NCI-H526 (cell line): ENCODE measurements at places on chromosomes 11 and 22.

DNA sequence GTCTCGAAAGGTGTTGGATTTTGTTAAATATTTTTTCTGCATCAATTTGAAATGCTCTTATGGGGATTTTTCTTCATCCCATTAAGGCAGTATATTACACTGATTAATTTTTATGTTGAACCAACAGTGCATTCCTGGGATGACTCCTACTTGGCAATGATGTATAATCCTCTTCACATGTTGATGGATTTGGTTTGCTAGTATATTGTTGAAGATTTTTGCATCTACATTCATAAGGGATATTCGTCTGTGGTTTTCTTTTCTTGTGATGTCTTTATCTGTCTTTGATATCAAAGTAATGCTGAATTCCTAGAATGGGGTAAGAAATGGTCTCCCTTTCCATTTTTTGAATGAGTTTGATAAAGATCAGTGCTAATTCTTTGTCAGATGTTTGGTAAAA, 18.7 kb upstream of the SLC35C1 start:
- no peak for DNase-seq

- no peak for DNase-seq
These were observed 861.6 kb downstream of the METTL15 start for GRCh38 chr11:28969832-28970231.

GRCh38 chr11:40129266-40129665, 1330.2 kb downstream of the LRRC4C start:
- no peak for DNase-seq

- DNase-seq, result no peak
These were observed 26.2 kb downstream of the MCM5 start for GRCh38 chr22:35425971-35426800.

- DNase-seq, result peak; percentile 55
These were observed 524 bp downstream of the MTMR2 start for GRCh38 chr11:95923439-95923727.

DNA sequence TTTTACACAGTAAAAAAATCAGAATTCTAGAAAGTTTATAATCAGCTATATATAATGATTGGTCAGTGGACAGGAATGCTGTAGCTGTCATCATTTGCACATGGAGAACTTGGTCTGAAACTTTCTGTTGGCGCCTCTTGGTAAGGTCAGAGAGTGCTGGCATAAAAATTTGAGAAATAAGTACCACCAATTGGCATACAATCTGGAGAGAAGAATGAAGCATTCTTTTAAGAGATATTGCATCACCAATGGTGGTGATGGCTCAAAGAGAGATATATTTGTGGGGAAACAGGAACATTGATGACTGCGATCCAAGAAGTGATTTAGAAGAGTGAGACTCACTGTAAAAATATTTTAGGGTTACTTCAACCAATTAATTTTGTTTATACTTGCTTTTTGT, 19.8 kb upstream of the OOSP1 start:
- DNase-seq, result no peak

DNA sequence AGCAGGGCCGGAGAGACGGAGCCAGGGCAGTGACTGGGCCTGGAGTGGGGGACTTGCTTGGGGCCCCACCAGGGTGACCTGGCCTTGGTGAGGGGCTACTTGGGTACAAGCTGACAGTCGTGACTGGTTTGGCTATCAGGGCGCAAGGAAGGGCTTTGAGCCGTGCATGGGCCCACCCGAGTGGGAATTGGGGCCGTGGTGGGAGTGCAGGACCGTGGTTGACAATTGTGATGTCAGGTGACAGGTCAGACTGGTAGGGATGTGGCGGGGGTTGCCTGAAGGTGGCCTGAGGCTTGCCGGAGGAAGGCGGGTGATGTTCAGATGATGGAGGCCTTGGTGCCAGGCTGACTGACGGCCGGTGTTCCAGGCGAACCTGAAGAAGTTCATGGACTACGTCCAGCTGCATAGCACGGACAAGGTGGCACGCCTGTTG, 5.6 kb downstream of the SHANK3 start:
- DNase-seq, result no peak

DNA sequence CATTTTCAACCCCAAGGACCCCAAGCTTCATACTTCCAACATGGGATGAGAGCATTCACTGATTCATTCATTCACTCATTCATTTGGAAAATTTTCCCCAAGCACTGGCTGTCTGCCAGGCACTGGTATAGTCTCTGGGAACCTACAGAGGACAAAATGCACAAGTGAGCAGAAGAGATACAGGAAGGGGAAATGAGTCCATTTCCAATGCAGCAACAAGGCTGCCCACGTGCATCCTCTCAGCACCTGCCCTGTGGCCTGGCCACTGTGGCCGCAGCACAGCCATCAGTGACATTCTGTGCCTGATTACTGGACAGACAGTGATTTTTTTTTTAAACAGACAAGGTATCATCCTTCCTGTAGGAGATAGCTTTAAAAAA, 96.0 kb upstream of the PITPNB start:
- no peak for DNase-seq

DNA sequence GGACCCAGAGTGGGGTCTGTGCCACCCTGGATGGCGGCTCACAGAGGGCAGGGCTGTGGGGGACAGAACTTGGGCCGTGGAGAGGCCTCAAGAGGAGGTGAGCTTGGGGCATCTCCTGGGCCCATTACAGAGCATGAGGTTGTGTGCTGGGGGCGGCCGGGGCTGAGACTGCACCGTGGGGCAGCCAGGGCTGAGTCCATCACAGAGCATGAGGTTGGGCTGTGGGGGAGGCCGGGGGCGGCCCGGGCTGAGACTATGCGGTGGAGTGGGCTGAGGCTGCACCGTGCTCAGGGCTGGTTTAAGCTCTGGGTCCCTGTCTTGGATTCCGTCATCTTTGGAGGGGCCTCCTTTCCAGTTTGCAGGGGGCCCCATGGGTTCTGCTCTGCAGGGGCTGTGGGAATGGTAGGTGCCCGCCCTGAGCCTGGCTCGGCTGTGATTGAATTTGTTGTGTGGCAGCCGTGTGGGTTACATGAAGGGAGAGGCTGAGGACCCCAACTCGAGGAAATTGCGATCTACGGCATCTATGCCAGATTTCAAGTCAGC, 38.1 kb upstream of the MUC5AC start:
- DNase-seq, result no peak

DNA sequence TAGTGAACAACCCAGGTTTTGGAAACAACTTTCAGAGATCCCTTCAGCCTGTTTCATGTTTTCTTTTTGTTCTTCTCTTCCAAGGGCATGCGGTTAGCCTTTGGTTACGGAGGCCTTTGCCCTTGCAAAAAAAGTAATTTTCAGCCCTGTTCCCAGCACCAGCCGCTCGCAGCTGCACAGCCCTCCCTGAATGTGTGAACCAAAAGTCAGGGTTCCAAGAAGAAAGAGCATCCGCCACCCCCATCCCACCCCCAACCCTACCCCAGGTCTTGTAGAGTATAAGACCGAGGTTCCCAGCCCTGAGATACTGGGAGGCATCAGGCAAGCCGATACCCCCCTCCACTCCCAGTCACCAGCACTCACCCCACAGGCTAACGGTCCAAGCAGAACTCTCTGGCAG, 56.4 kb downstream of the IGLL1 start:
- DNase-seq, result no peak

GRCh38 chr11:123474994-123475393, 44.9 kb downstream of the GRAMD1B start:
- DNase-seq, result no peak

DNA sequence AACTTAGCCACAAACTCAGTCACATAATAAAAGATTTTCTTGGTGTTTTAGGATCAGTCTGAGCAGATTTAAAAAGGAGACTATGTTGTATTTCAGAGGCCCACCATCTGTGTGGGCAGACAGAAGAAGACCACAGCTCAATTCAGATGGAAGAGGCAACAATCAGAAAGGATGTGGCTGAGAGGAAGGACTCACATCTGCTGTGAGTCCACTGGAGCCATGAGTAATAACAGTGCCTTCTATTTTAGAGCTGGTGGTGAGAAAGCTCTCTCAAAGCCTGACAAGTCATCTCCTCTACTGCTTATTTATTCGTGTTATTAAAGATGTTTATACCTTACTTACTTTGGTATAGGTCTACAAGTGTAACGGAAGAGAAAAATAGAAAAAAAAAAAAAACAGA, 357.2 kb downstream of the OPCML start:
- no peak for DNase-seq

GRCh38 chr11:103294516-103294915, 185.3 kb downstream of the DYNC2H1 start:
- no peak for DNase-seq

DNA sequence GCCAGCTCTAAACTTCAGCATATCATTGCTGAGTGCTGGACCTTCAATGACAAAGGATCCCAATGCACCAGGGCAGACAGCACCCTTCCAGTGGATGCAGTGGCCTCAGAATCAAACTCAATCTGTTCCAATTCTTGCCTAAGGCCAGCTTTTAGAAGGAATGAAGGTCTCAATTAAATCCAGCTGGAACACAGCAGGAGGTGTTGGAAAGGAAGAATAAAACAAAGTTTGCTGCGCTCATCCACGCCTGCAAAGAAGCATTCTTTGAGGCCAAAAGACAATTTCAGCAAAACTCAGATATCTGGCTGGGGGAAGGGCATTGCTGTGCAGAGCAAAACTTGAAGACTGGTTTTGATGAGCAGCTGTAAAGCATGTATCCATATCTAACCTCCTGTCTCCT, 120.7 kb downstream of the CCDC81 start:
- no peak for DNase-seq

DNA sequence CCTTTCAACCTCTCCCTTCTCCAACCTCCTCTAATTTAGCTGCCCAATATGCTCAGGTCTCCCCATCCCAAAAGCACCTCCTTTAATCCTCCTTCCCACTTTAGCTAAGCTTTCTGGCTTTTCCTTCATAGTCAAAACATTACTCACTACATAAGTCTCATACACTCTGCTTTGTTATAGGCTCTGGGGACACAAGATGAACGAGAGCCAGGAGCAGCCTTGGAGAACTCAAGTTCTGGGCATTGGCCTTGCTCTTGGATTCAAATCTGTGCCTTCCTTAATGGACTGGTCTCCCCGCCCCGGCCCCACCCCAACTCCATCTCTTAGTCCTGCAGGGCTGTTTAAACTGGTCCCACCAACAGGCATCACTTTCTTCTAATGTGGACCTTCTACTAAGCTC, 11.4 kb upstream of the HPX start:
- DNase-seq, result no peak

GRCh38 chr22:35838855-35839576, 121.3 kb downstream of the APOL5 start:
- no peak for DNase-seq

DNA sequence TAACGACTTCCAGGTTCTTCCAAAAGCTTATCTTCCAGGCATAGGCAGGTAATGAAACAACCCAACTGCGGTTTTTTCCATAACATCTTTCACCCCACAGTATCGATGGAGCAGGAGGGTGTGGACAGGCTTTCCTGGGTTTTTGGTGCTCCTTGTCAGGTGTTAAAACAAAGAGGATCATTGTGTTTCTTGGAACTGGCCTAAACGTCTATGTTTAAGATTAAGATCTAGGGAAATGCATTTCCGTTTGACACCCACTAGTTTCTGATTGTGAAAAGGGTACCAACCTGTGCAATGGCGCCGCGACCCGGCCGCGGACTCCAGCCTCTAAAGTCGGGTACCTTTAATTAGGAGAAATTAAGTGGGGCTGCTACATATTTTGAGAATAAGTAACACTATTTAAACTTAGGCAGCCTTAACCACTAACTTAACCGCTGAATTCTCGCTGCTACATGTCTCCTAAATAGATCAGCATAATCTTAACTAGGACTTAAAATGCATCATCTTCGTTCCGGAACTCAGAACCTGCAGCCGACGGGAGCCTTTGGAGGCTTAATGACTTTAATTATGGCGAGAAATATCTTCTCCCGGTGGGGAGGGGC, 31.5 kb downstream of the C22orf31 start:
- DNase-seq, result peak; percentile 76

DNA sequence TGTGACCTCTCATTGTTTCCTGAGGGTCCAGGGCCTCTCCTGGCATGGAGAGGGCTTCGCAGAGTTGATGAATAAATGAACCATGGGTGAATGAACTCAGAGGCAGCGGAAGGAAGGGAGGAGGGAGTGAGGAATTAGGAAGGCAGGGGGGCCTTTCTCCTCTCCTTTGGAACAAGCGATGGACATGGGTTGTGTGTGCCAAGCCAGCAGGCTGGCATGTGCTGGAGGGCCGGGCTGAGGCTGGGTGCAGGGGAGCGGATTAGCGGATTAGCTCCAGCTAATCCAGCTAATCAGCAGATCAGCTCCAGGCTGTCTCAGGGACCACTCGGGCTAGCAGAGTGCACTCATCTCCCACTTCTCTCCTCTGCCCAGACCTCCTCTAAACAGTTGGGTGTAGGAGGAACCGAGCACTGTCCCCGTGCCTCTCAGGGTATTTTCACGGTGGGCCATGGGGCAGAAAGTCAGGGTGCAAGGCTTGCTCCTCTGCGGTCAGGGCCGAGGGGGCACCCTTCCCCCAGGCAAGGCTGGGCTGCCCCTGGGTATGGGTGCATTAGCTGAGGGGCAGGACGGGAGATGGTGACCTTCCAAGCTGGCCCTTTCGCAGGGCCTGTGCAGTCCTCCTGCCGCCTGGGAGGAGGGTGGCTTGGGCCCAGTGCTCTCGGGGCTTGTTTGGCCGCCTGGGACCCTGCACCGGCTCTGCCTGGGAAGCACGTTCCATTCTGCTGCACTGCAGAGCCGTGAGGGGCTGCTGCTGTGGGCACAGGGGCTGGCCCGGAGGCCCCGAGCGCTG, 120.3 kb upstream of the B3GAT1 start:
- no peak for DNase-seq

- DNase-seq, result peak; percentile 55
These were observed 23.3 kb downstream of the ARL14EP start for GRCh38 chr11:30346068-30346688.

- no peak for DNase-seq
These were observed 3.5 kb downstream of the C11orf91 start for GRCh38 chr11:33696931-33697638.

DNA sequence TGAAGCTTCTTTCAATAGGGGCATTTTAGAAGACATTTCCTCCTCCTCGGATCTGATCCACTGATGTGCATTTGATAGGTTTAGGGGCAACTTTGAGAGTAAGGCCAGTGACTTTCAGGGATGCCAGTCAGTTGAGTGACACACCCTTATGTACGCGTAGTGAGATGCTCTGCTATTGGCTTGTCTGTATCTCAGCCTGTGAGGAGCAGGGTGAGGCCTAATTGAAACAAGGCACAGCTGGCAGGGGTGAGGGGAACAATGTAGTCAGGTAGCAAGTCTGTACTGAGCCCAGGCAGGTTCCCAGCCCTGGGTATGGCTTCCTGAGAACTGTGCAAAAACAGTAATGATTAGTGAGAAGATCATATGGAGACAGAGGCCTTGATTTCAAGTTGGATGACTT, 61.5 kb downstream of the STIM1 start:
- DNase-seq, result no peak

- peak; percentile 84 for DNase-seq
These were observed 10.0 kb downstream of the OR51L1 start for GRCh38 chr11:5004424-5005274.

DNA sequence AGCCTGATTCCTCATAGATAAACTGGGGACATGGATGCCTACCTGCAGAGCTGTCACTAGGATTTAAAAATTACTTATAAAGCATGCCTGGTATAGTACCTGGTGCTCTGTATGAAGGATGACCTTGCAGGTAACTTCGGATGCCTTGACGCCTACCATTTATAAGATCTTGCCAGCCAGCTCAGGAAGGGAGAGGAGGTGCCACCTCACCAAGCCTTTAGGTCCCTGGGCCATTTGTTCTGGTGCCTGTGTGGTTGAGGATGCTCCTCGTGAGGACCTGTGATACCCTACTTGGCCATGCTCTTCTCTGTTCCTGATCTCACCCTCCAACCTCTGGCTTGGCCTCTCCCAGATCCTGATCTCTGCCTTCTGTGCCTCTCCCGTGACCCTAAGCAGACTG, 85.2 kb downstream of the FDX1 start:
- DNase-seq, result no peak

GRCh38 chr11:36295926-36296325, at the start of gene PRR5L:
Gene PRR5L, plus strand, starts transcription at chr11:36296288. Its CDS starts 104,834 bp downstream, at chr11:36401122.
- no peak for DNase-seq
